ENCODE measurements at places on chromosomes 11 and 22. TPM values are rescaled to one million over a fixed set of nuclear protein-coding genes. Genes with fewer than 3 reads are reported as not detected.

NPAS4 gene
- not detected for total RNA-seq

E2F8 gene
- total RNA-seq: 0.88 TPM

DNA sequence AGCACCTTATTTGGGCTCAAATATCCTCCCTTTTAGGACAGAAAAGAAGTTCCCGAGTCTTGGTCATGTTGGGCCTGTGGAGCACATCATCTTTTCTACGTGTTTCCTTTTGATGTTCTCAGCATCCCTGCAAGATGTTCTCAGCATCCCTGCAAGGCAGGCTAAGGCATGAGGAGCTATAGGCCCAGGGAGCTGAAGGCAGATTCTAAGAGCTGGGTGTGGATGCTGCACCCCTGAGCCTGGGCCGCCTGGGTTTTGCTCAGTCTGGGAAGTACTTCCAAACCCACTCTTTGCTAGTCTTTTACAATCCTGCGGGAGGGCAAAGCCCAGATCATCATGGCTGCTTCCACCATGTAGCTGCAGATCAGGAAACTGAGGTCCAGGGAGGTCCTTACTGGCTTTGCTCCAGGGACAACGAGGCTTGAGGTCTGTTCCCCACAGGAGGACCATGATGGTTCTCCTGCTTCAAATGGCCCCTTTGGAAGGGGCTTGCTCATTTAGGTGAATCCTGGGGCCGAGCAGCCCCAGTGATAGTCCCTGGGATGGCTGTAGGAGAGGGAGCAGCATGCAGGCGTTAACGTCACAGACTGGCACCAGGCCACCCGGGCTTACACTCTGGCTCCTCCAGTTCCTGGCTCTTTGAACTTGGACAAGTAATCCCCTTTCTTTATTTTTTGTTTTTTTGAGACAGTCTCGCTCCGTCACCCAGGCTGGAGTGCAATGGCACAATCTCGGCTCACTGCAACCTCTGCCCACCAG, 10.6 kb downstream of the LRRC75B start:
- DNase-seq: no peak

DNA sequence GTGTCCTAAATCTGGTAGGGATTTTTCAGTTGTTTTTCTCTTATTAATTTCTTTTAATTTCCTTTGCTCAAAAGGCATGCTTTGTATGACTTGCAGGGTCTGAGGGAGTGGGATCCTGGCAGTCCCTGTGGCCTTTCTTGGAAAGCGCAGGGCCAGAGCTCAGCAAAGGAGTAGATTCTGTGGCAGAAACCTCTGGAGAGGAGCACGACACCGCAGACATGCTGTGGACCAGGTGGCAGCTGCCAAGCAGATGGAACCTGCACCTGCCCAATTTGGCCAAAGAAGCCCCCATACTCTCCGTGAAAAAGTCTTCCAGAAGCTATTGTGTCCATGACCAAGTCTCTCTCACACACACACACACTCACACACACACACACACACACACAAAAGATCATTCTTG, 78.9 kb upstream of the FGF3 start:
- no peak for DNase-seq

All from MCF 10A (cell line).